ENCODE measurements at places on chromosomes 6 and 20.

DNA sequence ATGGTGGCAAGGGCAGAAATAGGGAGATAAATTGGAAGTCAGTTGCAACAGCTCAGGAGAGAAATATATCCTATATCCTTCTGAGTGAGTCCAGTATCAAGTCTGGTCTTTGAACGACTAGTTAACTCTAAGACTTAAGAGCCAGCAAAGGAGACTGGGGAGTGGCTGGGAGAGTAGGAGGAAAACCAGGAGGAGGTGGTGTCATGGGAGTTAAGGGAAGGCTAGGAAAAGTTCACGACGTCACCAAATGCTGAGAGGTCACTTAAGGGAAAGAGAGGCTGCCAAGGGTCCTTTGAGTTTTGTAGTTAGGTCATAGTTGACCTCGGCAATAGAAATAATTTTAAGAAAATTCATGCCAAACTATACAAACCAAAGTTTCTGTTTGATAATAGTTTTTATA, 25.1 kb downstream of the ACOT13 start:
- DNase-seq: no peak

DNA sequence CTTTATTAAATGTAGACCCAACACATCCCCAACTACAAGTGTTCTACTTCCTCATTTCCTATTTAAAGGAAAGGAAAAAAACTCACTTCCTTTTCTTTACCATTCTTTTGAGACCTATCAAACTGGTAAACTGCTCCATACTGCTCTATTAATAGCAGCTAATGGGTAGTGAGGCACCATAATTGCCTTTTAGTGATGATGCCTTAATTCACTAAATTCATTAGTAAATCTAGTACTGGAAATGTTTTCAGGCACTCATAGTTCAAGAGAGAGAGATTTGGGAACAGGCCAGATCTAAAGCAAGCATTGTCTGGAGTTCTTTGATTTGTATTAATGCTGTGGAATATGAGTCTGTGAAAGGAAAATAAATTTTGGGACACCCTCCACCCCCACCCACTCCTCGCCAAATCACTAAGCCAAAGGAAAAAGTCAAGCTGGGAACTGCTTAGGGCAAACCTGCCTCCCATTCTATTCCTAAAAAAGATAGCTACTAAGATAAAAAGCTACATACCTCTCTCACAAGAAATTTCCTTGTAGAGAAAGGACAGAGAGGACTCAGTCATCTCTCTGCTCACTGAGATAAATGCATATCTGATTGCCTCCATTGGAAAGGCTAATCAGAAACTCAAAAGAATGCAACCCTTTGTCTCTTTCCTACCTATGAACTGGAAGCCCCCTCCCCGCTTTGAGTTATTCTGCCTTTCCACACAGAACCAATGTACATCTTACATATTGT, 13.6 kb upstream of the IBTK start:
- DNase-seq: no peak

DNA sequence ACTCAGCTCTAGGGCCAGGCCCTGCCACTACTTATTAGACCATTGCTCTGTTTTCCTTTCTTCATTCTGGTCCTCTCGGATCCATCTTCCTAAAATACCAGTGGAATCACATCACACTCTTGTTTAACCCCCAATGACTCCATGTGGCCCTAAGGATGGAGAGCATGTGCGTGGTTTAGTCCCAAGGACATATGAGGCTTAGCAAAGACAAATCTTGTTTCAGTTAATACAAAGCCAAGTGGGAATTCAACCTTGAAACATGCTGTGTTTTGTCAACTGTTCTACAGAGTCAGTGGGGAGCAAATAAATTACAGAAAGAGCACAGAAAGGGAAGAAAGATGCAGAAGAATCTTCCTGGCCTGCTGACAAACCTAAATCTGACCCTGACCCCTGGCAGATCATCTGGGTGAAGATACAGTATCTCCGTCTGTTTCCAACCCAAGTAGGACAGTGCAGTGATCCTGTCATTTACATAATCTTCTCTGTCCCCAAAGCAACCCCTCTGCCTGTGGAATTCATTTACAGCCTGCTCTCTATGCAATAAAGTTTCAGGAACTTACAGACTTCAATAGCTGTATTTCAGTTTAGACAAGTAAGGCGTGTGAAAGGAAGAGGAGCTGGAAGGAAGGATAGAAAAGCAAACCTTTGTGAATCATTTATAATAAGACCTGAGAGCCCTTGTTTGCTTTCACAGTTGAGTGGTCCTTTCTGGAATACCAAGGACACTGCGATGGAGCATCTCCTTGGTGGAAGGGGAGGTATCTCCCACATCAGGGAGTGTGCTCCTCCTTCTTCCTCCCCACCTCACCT, 144.0 kb downstream of the THBS2 start:
- no peak for DNase-seq

- no peak for DNase-seq
Observed at GRCh38 chr20:3696745-3697587, 15.2 kb upstream of the ADAM33 start.

DNA sequence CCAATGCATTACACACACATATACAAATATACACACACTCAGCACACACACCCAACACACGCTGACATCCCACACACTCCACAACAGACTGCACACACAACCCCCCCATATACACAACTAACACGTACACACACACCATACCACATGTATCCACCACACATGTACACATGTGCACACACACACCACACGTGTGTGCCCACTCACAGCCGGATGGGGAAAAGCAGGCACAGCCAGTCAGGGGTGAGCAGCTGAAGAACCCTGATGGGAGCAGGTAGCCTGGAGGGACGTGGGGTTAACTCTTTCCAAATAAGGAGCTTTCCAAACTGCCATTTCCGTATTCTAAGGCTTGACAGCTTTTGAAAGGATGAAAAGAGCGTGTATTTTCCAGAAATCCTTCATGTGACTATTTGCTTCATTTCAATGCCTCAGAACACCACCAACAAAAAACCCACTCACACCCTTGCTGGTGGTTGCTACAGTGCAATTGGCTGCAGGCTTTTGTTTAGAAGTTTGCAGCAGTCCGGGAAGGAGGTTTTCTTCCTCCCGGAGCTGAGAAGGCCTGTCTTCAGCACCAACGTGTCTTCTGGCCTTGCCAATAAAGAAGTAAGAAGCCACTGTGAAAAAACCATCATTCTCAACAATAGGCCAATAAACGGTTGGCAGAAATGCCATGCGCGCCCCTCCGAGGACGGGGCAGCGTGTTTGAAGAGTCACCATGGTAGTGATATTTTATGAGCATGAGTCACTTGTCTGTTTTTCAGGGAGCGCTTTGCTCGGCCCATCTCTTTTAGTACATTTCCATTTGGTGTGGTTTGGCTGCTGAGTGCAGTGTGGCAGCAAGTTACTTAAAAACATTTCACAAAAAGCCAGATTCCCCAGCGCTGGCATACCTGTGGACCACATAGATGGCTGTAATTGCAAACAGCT, 131.3 kb upstream of the GMDS start:
- DNase-seq: no peak

DNA sequence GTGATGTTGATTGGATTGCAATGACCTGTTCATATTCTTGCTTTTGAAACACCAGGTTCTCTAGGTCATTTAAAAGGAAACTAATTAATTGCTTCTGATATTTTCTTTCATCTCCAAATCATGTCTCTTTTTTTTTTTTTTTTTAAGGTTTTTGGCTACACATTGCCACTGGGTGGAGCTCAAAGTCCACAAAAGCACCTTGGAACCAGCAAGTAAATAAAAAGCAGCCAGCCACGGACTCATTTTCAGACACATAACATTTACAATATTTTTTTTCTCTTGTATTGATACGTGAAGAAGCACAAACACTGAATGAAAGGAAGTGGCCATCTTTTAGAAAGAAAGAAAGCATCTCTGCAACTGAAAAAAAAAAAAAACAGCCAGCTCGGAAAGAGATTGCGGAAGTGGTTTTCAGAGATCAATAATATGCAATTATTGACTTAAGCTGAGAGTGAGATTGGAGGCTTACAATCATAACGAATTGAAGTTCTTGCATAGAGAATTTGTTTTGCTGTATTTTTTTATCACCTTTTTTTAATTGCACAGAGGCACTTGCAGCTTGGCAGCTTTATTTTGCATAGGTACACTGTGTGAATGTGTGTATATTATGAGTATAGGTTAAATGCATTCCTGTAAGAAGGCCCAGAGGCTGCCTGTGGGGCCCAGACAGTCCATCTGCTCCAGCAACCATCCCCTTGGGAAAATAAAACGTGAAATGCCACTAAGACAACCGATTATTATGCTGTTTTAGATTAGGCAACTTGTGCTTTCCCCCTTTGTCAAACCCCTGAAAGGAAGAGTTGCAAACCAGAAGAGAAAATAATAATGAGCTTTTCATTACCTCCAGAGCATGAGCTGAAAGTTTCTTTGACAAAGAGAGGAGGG, 28.2 kb downstream of the CGA start:
- DNase-seq: no peak

DNA sequence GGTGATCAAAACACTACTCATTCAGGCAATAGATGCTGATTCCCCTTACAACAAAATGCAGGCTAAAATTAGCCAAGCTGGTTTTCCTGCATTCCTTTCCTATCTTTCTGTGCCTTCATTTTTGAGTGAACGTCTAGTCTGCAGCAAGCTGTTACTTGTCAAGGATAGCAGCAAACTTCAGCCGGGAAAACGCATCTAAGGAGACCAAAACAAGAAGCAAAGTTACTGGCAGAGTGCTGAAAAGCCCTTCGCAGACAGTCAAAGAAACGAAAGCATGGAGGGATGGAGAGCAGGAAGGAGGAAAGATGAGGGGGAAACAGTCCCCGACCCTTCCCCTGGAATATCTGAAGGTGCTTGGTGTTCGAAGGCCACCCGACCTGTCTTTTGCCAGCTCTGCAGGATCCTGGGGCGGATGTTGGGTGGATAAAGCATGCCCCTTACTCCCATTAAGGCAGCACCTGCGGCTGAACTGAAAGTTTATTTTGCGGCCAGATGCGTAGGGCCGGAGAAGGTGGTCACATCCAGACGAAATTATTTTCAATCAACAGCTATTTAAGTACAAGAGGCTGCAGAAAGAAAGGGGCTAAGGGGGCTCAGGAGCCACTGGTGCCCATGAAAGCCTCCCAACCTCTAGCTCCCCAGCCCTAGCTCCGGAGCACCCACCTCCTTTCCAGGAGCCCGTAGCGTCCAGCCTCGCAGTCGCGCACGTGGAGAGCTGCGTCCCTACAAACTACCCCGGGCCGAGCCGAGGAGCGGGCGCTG, 538 bp downstream of the FERMT1 start:
- no peak for DNase-seq
